ENCODE measurements at places on chromosomes 7 and 10.

DNA sequence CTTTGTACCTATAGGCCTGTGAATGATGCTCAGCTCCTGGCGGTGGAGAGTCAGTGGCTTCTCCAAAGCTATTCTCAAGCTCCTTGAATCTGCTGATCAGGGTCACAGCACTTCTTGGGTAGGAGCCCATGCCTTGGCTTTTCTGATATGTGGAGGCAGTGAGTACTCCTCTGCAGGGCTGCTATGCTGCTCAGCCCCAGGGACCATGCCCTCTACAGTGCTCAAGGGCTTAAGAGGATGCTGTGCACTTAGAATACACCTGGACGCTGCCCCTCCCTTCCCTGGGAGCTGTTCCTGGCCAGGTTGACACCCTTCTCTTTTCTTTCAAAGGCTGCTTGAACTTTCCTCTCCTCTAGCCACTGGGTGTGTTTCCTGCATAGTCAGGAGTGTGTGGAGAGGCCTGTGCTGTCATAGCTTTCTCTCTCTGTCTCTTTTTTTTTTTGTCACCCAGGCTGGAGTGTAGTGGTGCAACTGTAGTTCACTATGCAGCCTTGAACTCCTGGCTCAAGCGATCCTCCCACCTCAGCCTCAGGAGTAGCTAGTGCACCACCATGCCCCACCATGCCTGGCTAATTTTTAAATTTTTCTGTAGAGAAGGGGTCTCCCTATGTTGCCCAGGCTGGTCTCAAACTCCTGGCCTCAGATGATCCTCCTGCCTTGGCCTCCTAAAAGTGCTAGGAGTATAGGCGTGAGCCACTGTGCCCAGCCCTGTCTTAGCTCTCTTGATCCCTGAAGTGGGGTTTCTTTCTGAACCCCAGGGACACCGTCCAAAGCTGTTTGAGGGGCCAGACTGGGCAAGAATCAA, 113.9 kb downstream of the KIF20B start:
- DNase-seq, result no peak

- no peak for DNase-seq
These were observed 31.7 kb upstream of the MAT1A start for GRCh38 chr10:80321183-80321582.

DNA sequence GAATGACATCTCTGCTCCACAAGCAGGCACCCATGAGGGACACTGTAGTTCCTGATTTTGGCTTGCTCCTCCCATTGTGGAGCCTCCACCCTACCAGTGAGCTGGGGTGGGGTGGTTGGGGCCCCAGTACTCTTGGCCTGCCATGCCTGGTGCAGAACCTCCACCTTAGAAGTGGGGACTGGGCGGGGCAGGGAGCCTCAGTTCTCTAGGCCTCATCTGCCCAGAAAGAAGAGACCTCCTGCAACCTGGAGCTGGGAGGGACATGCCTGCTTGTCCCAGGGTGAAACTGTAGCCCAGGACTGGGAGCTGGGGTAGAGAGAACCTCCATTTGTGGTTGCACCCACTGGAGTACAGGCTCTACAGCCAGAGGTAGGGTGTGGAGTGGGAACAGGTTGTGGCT, 14.4 kb downstream of the RAMP3 start:
- no peak for DNase-seq

DNA sequence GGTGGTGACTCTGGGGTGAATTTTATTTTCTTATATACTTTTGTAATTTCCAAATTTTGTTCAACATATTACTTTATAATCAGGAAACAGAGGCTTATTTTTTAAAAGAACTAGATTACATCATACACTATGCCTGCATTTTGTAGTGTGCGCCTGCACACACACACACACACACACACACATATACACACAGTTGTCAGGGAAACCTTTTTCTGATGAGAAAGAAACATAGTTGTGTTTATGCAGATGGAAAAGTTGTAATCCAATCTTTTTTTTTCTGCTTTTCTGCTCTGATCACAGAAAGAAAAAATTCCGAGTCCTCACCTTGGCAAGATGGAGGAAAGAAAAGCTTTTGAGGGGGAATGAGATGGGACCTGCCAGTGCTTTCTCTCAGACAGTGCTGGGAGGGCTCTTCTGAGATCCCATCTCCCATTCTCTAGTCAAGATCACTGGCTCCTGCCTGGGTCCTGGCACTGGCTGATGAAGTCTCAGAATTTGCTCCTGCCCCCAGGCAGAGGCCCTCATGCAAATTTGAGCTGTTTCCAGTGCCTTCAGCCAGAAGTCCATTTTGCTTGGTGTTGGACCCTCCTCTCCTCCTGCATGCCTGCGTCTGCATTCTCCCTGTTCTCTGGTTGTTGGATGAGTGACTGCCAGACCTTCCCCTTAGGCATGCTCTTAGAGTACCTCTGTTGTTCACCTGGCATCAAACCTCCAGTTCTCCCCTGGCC, 59.7 kb downstream of the TLL2 start:
- DNase-seq, result no peak

- no peak for DNase-seq
These were observed 112.3 kb upstream of the SMIM30 start for GRCh38 chr7:113230691-113231090.

DNA sequence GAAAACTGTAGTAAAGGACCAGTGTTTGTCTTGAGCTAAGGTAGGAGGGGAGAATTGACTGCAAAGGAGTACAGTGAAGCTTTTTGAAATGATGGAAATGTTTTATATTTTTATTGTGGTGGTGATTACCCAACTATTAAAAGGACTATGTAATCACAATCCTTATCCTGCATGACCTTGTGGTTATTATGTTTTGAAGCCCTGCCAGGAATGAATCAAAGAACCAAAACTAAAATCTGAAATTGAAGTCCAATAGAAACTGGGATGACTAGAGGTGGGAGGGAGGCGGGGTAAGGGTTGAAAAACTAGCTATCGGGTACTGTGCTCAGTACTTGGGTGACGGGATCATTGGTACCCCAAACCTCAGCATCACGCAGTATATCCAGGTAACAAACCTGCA, 8.2 kb downstream of the CCDC7 start:
- no peak for DNase-seq

- no peak for DNase-seq
These were observed 277.5 kb upstream of the MAGI2 start for GRCh38 chr7:79730971-79731370.

DNA sequence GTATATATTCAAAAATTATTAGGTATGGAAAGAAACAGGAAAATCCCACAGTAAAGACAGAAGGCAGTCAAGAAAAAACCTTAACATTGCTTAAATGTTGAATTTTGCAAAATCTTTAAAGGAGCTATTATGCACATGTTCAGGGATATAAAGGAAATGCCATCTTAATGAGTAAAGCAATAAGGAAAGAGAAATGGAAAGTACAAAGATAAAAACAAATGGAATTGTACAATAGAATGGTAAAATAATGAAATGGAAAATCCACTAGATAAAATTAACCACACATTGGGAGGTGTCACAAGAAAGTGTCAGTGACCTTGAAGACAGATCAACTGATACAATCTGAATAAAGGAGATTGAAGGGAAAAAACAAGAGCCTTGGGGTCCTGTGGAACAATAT, 82.0 kb downstream of the KIF20B start:
- no peak for DNase-seq

DNA sequence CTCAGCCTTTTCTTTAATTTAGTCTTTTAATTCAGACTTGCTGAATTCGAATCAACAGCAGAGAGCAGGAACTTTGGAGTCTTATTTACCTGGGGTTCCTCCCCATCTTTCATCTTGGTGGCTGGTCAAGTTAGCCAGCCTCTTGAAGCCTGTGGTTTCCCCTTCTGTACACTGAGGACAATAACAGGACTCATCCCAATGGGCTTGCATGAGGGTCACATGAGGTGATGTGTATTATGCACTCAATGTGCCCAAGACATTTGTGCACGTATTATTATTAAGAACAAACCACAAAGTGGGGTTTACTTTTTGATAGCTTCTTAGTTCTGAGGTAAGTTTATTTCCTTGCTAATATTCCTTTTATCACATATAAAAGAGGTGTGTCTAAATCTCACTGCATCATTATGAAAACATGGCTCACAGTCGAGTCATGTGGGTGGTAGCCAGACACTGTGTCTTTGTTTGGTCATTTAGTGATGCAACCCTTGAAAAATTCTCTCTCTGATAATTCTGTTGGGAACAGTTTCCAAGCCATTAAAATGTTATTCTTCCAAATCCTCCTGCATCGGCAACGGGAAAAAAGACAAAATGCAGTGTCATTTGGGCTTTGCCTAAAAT, 86.5 kb upstream of the GRB10 start:
- no peak for DNase-seq

Data from CD4-positive, alpha-beta T cell treated with Interleukin-15 for 4 hours (primary cell).